ENCODE measurements at places on chromosomes 12 and 14.

DNA sequence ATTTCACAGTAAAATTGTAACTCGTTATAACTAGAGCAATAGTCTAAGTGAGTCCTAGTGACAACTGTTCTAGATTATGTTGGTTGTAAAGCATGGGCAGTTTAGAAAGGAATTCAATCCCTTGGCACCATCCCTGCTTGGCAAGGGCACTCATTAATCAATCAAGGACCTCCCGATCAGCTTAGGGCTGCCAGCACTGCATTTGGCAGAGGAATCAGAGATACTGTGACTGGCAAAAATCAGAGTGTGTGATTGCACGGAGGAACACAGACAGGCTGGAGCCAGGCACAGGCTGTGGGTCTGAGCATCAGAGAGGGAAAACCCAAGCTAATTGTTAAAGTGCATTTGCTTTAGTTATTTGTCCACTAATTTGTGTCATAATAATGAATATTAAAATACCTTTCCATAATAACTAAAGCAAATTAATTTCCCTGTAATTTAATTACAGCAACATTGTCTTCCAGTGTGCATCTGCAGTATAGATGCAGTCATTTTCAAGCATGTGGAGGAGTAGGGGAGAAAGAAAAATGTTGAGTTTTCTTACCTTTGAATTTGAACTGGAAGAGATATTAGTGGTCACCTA, 3.2 kb upstream of the EGLN3 start:
- no peak for DNase-seq

DNA sequence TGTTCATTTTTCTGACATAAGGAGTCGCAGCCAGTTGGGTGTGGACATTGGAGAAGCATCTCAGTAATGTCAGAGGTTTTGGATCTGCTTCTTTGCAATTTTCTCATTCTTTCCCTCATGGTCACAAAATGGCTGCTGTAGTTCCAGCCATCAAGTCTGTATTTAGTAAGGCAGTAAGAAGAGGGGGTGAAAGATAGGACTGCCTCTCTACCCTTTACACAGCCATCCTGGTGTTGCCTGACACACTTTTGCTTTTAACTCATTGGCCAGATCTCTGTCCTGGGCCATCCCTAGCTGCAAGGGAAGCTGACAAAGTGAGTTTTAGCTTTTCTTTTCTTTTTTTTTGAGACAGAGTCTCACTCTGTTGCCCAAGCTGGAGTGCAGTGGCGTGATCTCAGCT, 66.2 kb downstream of the EID3 start:
- no peak for DNase-seq

- no peak for DNase-seq
Observed at GRCh38 chr12:74537126-74537706, 419 bp upstream of the ATXN7L3B start.

- DNase-seq, result no peak
Observed at GRCh38 chr12:99063182-99063581, 418.1 kb downstream of the APAF1 start.

DNA sequence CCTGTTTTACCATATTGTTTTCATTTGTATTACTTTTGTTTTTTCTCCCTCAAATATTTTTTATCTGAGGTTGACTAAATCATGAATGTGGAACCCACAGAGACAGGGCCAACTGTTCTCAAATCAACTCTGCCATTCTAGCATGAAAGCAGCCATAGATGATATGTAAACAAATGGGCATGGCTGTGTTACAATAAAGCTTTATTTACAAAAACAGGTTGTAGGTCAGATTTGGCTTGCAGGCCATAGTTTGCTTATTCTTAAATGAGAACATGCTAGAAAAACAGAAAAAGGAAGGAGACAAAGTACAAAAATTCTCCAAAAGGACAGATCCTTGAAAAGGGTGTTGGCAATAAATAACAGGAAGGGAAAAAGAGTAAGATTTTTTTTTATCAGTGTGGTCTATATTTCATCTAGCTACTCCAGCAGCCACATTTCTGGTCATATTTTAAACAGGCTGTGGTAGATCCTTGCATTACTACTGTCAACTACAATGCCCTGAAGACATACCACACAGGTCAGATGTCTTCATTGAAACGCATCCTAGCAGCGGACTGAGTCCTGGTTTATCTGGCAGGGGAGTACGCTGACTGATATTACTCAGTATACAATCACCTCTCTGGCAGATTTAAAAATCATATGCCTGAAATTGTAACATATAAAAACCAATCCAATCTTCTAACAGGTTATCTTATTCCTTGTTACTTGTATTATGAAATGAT, 42.9 kb downstream of the SPPL3 start:
- no peak for DNase-seq

DNA sequence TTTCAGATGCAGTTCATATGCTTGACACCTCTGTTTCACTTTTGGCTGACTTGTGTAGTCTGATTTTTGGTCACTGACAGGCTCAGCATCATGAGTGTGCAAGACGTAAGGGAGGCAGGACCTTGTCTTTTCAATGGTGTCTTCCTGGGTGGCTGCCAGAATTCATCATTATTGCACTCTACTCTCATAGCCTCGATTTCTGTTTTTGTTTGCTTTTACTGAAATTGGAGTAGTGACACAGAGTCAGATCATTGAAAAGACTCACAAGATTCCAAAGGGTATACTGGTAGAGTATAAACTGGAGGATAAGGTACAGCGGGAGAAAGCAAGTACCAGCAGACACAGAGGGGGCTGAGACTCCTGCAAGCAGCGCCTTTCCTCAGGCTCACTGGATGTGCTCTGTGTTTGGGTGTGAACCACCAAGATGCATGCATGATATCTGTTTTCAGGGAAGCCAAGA, 126.3 kb upstream of the FGD4 start:
- DNase-seq, result no peak

- DNase-seq, result no peak
Observed at GRCh38 chr12:99455350-99456035, 192.1 kb upstream of the GARIN6 start.
